ENCODE measurements at places on chromosomes 1 and 21. TPM values are rescaled to one million over a fixed set of nuclear protein-coding genes. Genes with fewer than 3 reads are reported as not detected.

DNA sequence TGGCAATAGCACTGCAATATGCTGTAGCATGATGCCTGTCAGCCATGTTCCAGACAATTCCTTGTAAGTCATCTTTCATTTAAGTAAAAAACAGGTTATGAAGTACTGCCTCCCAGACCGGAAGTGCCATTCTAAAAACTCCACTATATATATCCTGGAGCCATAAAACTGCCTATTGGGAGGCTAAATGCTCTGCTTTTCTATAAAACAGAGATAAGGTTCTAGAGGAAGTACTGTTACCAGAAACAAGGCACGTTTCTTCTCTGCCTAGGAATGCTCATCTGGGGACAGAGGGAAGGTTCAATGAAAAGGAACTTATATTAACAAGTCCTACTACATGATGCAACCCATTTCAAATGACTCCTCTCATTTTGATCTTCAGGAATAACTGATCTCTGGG lies 66.8 kb downstream of the GPR137B start:
- no peak for DNase-seq

- no peak for DNase-seq
Observed at GRCh38 chr1:36119456-36119855, 5.6 kb downstream of the COL8A2 start.

Gene NKAIN1
- total RNA-seq, result not detected

Gene FMO3
- total RNA-seq, result not detected

Gene TMEM269
- total RNA-seq, result 0.47 TPM

- peak; percentile 82 for DNase-seq
Observed at GRCh38 chr1:155241069-155241679, 14.1 kb downstream of the ENTREP3 start.

DNA sequence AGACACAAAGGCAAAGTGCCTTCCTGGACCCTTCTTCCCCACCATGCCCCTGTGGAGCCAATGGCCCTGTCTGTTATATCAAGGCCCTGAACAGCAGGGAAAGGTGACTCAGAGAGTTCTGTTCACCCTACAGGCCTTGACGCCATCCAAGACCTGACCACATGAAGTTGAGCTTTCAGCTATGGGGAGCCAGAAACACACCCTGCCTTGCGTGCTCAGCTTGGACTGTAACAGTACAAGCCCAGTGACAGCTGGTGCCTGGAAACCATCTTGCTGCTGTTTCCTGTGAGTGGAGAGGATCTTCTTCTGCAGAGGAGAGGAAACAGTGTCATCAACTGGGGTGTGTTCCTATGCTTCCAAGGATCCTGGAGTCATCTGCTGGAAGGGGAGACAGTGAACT lies 165.0 kb upstream of the IRF2BP2 start:
- no peak for DNase-seq

- no peak for DNase-seq
Observed at GRCh38 chr1:68372487-68372886, 77.3 kb downstream of the RPE65 start.

DNA sequence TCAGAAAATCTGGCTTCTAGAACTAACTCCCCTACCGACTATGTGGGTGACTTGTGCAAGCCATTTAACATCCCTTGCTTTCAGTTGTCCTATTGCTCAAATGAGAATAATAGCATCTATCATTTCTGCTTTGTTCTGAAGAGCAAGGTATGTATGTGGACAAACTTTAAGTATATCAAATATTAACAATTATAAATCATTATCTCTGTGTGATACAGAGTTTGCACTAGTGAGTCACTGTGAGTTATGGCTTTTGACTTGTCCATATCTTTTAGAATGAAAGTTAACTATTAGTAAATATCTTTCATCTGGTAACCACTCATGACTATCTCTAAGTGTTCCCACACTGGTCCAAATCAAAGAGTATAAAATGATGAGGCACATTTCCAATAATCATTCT lies 812.9 kb upstream of the ADGRL2 start:
- no peak for DNase-seq

- no peak for DNase-seq
Observed at GRCh38 chr1:241470908-241471590, 48.5 kb downstream of the FH start.

Gene RPTN
- not detected for total RNA-seq

DNA sequence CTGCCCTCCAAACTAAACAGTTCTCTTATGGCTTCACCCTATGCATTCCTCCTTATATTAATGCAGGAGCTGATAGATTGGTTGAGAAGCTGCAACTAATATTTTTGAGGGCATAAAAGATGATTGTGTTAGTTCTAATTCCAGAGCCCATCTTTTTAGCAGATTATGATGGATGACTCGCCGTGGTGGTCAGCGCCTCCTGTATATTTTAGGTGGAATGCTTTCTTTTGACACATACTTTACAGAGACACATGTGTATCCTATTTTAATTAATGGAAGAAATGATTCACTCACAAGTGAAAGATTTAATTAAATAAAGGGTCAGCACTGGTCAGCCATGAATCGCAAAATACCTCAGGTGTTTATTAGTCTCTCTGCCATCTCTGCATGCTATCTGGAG lies 120.7 kb downstream of the TM2D1 start:
- no peak for DNase-seq

GRCh38 chr1:207336559-207337467 lies 15.3 kb downstream of the CD55 start:
- peak; percentile 92 for DNase-seq

GRCh38 chr1:182035097-182035770 lies 26.3 kb downstream of the ZNF648 start:
- no peak for DNase-seq

DNA sequence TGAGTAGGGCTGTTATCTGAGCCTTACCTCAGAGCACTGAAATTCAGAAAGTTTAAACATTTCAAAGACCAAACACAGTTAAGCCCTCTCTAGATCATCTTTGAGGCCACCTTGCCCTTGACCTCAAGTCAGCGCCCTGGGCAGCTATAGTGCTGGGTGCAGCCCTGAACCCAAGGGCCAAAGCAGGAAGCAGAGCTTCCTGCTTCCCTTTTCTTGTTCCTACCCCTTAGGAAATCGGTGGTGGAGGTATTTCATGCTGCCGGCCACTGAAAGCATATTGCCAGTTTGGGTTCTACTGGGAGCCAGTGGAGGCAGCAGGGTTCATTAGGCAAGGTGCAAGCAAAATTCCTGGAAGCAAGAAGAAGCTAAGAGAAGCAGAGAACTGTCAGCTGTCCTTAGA lies 26.1 kb downstream of the CD244 start:
- peak; percentile 32 for DNase-seq

Gene GABPB2
- total RNA-seq, result 22.9 TPM

DNA sequence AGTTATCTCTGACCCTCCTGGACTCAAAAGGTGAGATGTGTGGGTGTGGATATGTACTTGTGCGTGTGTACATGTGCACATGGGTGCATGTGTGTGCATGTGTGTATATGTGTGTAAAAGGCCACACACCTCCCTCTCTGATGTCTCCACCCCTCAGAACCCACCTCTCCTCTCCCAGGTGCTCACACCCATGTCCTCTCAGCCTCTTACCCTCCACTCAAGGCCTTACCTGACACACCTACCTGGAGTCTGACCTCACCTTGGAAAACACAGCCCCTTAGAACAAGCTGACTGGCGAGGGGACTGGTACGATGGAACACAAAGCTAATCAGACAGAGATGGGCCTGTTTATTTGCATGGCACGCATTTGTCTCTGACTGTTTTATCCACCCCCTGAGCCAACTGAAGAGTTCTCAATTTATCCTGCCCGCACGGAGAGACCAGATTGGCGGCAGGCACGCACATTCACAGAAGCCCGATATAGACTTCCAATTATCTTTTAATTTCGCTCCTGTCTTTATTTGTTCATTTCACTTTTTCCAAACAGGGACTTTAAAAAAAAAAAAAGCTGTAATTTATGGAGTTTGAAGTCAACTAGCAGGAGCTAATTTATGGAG lies 6.1 kb upstream of the KLHDC7A start:
- no peak for DNase-seq

Gene UTP25
- 17.1 TPM for total RNA-seq

GRCh38 chr1:109863667-109864046 lies 47.0 kb upstream of the CSF1 start:
- DNase-seq, result no peak

DNA sequence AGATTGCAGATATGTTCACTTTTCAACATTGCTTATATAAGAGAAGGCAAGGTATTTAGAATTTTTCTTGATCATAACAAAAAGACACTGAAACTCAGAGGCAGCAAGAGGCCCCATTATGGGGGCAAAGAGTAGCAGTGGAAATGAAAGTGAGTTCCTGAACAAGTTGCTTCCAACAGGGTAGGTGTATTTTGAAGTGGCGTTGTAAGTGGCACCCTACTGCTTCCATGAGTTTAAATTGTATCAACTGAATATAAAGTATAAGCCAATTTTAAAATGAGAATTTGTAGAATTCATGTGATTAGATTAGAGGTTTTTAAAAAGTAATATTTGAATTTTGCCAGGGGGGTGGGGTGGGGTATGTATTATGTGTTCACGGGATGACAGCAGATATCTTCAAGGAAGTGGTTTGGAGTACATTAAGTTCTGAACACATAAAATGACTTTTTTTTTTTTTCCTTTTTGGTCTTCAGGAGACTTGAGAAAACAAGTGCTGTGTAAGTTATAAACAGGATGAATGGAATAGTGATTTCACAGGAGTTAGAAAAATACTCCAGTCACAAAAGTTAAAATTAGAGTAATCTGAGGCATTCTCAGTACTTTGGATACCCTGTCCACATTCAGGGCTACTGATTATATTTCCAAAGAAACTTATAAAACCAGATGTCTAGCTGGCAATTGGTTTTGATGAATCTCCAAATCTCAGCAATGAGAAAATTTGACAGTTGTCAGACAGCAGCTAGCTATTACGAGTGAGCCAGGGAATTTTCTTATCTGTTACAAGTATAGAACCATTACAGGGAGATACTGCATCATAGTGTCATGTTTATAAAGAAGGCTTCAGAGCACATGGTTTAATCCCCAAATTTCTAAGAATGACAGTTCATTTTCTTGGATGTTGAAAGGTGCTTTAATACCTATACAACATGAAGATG lies 182.0 kb downstream of the ST6GALNAC3 start:
- DNase-seq, result no peak
